ENCODE measurements at places on chromosomes 2 and 18.

DNA sequence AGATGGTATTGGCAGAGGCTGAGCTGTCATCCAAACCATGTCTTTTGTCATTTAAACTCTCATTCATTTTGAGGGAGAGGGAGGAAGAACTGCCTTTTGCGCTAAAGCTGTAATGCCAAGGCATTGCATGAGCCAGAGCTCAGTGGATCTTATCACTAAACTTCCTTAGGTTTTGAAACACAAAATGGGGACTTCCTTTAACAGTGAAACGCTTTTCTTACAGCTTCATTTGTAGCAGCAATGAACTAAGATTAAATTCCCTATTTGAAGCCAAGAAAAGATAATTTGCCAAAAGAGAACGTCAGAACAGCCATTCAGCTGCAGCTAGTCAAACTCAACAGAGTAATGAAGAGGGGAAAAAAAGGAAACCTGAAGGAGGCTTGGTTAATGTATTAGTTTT is 143.5 kb upstream of the MMADHC start:
- DNase-seq: no peak

- DNase-seq: no peak
Observed at GRCh38 chr2:242011991-242012764, 142.6 kb downstream of the RTP5 start.

DNA sequence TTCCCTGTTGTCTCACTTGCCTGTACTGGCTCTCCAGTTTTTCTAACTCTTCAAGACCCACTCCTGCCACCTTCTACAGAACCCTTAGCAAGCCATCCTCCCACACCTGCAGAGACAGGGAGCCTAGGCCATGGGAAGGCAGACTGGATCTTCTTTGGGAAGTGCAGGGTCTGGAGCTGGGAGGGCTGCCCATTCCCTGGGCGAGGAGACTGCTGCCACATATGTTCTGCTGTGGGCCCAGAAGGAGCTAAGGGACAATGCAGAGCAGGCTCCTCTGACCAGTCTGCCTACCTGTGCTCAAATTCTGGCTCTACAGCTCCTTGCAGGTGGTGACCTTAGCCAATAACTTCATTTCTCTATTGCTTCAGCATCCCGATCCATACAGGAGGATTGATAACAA is 152.1 kb upstream of the CELF4 start:
- no peak for DNase-seq

GRCh38 chr2:118309257-118309945 is 221.1 kb downstream of the INSIG2 start:
- DNase-seq: no peak

- no peak for DNase-seq
Observed at GRCh38 chr2:232245111-232245510, 133.4 kb upstream of the ALPP start.

- DNase-seq: no peak
Observed at GRCh38 chr18:54387631-54388030, 29.9 kb downstream of the C18orf54 start.

- no peak for DNase-seq
Observed at GRCh38 chr2:100929147-100929546, 72.9 kb upstream of the RPL31 start.

- no peak for DNase-seq
Observed at GRCh38 chr18:79195716-79196683, 126.8 kb downstream of the ATP9B start.

GRCh38 chr2:68046642-68047240 is 16.1 kb downstream of the C1D start:
- DNase-seq: no peak

DNA sequence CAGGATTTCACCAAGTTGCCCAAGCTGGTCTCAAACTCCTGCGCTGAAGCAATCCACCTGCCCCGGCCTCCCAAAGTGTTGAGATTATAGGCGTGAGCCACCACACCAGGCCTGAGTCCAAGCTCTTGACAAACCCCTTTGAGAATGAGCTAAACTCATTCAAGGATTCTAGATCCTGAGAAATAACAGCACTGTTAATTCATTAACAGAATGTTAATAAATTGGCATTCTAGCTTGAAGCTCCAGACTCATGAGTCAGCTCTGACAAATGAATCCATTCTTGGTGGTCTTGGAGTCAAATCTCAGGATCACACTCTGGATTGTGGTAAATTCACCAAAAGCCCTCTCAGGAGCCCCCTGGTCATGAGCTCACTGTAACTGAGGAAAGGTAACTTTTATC is 1.8 kb downstream of the NARS1 start:
- no peak for DNase-seq

- DNase-seq: no peak
Observed at GRCh38 chr2:147773479-147773878, 71.3 kb upstream of the ACVR2A start.

- DNase-seq: no peak
Observed at GRCh38 chr18:75581336-75582131, 154.0 kb upstream of the SMIM21 start.

DNA sequence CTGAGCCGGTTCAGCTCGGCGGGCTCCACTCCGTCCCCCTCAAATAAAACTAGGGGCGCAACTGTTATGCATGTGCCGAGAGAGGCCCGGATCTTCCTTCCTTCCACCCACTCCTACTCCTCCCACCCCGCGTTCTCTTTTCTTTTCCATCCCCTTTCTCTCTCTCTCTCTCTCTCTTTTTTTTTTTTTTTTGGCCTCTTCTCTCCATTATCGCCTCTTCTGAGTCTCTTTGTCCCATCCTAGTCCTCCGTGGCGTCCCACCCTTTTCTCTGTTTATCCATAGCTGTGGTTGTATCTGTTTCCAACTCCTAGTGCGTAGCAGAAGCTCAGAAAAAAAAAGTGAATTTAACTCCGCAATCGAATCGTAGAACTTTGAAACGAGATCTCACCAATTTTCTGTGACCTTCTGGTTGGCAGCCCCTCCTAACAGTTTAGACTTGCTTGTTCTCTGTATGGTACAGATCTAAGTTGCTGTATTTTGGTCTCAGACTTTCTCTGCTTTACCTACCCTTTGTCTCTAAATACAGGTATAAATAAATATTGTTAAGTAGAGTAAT is 3.6 kb downstream of the RAX start:
- no peak for DNase-seq

DNA sequence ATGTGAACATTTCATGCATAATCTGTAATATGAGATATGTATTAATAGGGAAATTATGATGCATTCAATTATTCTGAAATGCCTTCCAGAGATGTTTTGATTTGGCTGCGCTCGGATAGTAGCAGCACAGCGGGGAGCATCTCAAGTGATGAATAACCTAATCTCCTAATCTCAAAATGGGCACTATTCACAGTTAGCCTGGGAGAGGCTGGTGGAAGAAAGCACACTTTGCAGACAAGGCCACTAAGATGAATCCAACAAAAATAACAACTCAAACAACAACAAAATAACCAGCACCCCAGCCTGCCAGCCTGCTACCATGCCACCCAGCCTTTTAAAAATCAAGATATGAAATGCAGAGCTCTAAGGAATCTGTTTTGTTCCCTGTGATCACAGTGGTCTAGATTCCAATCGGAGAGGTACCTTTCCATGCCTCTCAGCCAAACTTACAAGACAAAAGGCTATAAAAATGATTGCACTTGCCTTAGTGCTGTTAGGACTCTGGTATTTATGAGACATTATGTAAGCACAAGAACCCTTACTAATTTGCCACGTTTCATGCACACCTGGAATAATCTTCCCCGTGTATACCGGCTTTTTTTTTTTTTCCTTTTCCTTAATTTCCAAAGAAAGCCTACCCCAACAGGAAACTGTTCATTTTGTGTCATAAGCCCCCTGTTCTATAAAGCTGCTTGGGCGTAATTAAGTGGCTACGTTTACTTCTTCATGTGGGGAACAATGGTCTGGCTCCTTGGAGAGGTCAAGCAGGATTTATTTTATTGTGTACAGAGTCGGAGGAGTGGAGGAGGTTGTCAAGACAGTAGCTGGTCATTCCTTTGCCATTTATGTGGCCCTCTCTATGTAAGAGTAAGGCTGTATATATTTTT is 526.9 kb upstream of the FANCL start:
- no peak for DNase-seq

- no peak for DNase-seq
Observed at GRCh38 chr18:59062643-59063006, 77.1 kb upstream of the SEC11C start.

- no peak for DNase-seq
Observed at GRCh38 chr2:9336576-9337314, 86.6 kb downstream of the ITGB1BP1 start.

DNA sequence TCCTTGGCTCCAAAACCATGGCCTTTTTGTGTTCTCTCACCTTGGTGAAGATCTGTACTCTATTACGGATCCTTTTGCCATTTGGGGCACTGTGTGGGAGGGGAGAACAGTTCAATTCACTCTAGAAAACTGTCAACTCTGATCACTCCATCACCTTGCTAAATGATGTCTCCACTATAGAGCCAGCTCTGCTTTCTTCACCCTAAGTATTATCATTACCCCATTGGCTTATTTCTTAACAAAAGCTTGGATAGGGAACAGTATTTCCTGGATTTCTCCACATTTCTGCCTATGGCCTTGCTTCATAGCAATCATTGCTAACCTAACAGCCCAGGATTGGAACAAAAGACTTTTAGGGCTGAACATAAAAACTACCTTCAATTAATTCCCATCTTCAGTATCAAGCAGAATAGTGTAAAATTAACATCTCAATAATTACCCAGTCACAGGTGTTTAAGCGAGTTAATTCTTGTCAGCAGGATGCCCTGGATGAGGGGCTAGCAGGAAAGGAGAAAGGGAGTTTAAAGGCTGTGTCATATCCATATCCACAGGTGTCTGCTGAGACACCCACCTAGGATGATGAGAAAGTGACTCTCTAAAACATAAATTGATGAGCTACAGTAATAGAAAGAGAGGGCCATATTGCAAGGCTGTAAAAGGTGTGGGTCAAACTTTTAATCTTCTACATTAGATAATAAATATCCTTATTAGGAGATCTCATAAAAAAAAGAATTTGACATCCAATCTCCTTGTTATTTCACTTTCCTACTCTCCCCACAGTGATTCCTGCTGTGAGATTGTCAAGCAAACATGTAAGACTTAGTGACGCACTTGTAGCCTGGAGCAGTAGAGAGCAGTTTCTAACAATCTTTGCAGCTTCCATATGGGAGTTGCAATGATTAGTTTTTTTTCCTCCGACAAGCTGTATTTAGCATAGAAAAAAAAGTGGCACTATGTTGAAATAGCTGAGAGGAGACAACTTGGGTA is 589.5 kb upstream of the NXPH2 start:
- DNase-seq: no peak

DNA sequence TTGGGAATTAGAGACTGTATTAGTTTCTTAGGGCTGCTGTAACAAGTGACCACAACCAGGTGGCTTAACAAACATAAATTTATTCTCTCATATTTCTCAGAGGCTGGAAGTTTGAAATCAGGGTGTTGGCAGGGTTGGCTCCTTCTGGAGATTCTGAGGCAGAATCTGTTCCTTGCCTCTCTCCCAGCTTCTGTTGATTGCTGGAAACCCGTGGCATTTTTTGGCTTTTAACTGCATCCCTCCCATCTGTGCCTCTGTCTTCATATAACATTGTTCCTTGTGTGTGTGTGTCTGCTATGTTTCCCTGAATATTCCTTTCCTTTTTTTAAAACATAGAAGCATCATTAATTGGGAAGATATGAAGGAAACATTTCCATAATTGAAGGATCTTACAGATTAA is 448.1 kb upstream of the DCC start:
- no peak for DNase-seq

GRCh38 chr18:62763101-62763521 is 47.8 kb downstream of the PHLPP1 start:
- no peak for DNase-seq

- DNase-seq: peak; percentile 56
Observed at GRCh38 chr2:127197475-127198385, 22.4 kb downstream of the CYP27C1 start.

GRCh38 chr18:10405816-10406663 is 48.4 kb upstream of the APCDD1 start:
- no peak for DNase-seq

- DNase-seq: no peak
Observed at GRCh38 chr2:202377207-202377761, 1.2 kb downstream of the BMPR2 start.

GRCh38 chr2:207165121-207166038 is at the start of gene KLF7:
KLF7 (minus strand) TSS chr2:207165948; CDS start chr2:207165568, 380 bp downstream.
- peak; percentile 50 for DNase-seq

- DNase-seq: no peak
Observed at GRCh38 chr2:157760949-157761348, 115.2 kb downstream of the ACVR1 start.

DNA sequence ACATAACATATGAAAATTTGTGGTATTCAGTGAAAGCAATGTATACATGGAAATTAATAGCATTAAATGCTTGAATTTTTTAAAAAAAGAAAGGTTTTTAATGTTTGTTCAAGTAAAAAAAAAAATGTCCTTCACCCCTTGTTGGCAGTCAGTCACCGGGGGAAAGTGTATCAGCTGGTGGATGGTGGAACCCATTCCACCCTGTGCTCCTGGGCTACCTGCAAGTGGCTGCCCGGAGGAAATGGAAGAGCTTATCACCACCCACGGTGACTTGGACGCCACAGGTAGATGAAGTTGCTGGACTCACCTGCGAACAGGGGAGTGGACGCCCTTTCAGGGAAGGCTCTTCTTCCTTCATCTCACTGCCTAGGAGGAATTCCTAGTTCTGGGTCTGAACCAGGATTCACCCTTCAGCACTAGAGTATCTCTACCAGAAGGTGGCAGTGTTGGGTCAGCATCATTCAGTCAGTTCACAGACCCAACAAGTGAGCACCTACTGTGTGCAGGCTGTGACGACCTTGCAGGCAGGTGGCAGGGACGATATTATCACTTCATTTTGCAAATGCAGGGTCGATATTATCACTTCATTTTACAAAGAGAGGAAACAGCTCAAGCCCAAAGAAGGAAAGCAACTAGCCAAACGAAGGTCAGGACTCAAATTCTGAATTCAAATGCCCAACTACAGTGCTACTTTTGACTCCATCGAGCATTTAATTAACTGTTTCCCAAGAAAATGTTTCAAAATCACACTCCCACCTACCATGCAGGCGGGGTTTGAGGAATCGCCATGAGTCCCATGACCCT is 35.8 kb downstream of the CIB4 start:
- peak; percentile 44 for DNase-seq

GRCh38 chr2:140797718-140798117 is 1333.1 kb downstream of the LRP1B start:
- DNase-seq: peak; percentile 0

- no peak for DNase-seq
Observed at GRCh38 chr18:23541349-23542093, 38.2 kb downstream of the RMC1 start.

- DNase-seq: peak; percentile 21
Observed at GRCh38 chr18:62175521-62175920, 11.3 kb downstream of the PIGN start.

GRCh38 chr18:21049306-21049705 is 62.3 kb downstream of the ROCK1 start:
- DNase-seq: no peak

DNA sequence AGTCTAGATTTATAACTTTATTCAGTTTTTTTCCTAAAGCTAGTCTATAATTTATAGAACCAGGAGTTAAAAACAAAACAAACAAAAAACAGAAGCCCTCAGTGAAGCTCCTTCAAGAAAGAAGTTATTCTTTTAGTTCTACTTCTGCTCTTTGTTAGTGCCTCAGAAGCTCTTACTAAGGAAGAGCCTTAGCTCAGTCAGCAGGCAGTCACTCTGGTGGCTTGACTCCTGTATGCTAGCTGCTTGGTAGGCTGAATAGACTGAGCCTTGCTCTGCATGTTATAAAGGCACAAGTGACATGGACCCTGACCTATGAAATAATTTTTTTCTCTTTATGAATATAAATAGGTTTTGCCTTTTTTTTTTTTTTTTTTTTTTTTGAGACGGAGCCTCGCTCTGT is 24.8 kb downstream of the NCOA1 start:
- no peak for DNase-seq
